ENCODE measurements at places on chromosomes 7 and 10. TPM values are rescaled to one million over a fixed set of nuclear protein-coding genes. Genes with fewer than 3 reads are reported as not detected.

The TLX1 gene
- total RNA-seq: not detected

The ST8SIA6 gene
- not detected for total RNA-seq

The SFR1 gene
- 15.2 TPM for total RNA-seq

The BTBD16 gene
- not detected for total RNA-seq

The CYP2C9 gene
- total RNA-seq: not detected

The OR6V1 gene
- not detected for total RNA-seq

The CCDC146 gene
- 0.98 TPM for total RNA-seq

The GPR85 gene
- total RNA-seq: 1.8 TPM

The CXCL12 gene
- total RNA-seq: 0.20 TPM

The TFEC gene
- under 0.01 TPM for total RNA-seq

The TEX36 gene
- not detected for total RNA-seq

The SEC61G gene
- 152 TPM for total RNA-seq

The FFAR4 gene
- total RNA-seq: not detected

The MPLKIP gene
- total RNA-seq: 7.0 TPM

The VPS26A gene
- 24.6 TPM for total RNA-seq
